ENCODE measurements at places on chromosomes 7 and 10.

DNA sequence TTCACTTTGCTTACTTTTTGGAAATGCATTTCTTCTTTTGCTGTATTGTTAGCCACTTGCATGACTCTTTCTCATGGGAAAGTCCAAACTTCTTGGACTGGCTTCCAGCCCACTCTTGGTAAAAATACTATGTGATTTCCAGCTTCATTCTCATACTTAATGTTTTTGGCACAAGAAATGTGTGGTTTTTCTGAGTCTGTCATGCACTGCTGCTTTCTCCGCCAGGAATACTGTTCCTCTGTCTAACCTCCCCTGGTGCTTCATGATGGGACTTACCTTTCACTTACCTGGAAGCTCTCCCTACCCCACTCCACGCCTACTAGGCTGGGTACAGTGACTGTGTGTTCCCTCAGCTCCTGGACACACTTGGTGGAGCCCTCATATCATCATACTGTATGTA lies 18.7 kb downstream of the MGAM2 start:
- DNase-seq: no peak

DNA sequence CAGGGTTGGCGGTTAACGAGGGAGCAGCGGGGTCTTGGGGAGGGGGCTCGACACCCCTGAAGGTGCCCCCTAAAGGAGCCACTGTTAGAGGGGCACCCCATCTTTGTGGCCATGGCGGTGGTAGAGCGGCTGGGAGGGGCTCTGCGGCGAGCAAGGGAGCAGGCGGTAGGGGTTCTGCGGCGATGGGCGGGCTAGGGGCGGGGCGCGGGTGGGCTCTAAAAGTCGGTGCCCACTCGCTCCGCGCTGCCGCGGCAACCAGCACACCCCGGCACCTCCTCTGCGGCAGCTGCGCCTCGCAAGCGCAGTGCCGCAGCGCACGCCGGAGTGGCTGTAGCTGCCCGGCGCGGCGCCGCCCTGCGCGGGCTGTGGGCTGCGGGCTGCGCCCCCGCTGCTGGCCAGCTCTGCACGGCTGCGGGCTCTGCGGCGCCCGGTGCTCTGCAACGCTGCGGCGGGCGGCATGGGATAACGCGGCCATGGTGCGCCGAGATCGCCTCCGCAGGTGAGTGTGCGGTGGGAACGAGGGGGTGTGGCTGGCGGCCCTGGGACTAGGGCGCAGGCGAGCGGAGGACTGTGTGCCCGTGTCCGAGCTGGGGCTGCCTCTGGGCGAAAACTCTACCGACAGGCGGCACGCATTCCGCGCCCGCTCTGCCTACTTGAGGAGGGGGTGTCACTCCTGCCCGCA lies at the start of gene MEST:
MEST (plus strand) TSS at position 245 of the 682 bp plus-strand sequence; CDS start at position 474, 229 bp downstream.
- no peak for DNase-seq

DNA sequence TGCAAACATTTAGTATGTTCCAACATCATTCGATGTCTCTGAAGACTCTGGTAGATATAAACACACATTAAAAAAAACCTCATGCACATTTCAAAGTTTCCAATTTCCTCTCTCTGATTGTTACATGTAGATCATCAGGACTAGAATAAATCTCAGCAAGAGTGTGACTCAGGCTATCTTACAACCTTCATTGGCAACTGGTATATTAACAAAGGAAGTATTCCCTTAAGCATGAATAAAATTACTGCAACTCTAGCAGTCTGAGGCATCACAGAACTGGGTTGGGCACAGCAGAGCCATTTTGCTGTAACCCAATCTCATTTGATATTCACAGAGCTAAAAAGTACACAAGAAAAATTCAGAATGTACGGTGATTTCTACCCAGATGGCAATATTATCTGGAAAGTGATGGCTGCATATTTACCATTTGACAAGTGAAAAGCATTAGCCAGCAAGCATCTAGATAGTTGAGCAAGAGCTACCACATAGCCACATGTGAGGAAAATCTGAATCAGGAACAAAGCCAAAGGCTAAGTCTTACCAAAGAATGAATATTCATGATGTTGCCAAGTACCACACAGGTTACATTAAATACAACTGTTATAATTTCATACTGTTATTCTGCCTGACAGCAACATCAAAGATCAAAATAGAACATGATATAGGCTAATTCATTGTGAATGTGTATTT lies 232.2 kb downstream of the CRPPA start:
- no peak for DNase-seq

- no peak for DNase-seq
Observed at GRCh38 chr10:57950442-57950974, 317.2 kb downstream of the IPMK start.

- no peak for DNase-seq
Observed at GRCh38 chr7:28738412-28738811, 219.7 kb downstream of the TRIL start.

GRCh38 chr10:75857269-75857846 lies 425.9 kb downstream of the LRMDA start:
- DNase-seq: no peak

DNA sequence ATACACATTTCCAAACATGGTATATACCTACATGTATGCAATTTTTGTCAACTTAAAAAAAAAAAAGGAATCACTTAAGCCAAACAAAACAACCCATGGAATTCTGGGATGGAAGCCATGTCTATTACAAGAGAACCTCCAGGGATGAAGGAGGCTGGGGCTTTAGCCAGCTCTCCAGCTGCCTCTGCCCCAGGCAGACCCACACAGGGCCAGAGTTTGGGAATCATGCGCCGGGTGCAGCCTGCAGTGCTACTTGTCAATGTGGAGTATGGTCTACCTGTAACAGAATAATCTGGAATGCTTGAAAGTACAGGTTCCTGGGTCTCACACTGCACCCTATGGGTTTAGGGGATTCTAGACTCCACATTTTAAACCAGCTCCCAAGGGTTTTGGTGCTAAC lies 10.8 kb downstream of the ATP6V0E2 start:
- DNase-seq: no peak
